ENCODE measurements at places on chromosomes 2 and 18.

DNA sequence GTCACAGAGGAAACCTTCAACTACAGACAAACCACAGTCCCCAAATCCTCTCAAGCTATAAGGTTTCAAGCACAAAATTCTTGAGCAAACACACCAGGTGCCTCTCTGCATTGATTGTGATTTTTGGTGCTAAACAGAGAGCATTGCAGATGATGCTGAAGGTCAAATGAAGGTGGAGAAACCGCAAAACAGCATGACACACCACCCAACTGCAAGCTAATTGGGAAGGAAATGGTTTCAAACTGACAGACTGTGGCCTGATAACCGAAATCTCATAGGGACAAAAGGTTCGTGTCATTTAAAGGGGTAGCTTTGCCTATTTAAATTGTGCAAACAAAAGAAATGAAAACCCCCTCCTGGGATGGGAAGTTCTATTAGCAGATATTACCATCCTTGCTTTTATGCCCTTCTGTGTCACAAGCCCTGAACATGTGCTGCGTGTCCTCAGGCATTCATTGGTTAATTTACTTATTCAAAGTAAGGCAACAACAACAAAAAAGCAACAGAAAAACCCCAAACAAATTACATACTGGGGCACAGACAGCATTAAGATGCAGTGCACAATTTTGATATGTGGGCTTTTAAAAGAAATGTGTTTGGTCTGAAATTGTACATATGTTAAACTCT lies 154.9 kb downstream of the AQP4 start:
- DNase-seq, result no peak

GRCh38 chr2:201413143-201413542 lies 38.1 kb downstream of the TRAK2 start:
- DNase-seq, result no peak

GRCh38 chr2:175815537-175815936 lies 186.5 kb downstream of the LNPK start:
- DNase-seq, result no peak

- DNase-seq, result peak; percentile 24
These were observed 123.9 kb upstream of the FAM136A start for GRCh38 chr2:70425682-70426301.

DNA sequence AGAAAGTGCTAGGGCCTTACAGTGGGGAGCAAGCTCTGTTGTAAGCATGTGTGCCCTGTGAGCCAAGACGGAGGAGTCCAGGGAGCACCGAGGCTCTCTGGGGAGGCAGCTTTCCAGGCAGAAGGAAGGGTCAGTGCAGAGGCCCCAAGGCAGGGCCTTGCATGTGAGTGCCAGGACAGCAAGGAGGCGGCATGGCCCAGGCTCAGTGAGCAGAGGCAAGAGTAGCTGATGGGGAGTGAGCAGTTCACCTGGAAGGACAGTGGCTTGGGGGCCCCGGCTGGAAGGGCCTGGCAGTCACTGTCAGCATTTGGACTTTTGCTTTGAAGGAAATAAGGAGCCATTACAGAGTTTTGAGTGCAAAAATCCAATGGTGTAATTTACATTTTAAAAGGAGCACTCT lies 223.8 kb upstream of the RAB12 start:
- no peak for DNase-seq

DNA sequence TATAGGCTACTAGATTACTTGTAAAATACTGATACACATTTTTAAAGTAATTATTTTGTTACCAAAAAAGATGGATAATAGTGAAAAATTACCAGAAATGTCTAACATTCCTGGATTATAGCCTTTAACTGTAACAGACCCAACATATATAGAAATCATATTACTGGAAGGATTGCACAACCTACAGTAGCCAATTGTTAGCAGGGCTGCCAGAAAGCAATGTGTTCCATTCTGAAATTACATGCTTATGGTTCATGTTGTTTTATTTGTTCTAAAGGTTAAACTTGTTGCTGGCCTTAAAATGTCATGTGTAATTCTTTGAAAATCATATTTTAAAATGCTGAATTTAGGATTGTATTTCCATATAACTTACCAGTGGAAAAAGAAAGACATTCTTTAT lies 793.6 kb upstream of the ACVR2A start:
- no peak for DNase-seq

All from DMS153 (cell line).